ENCODE measurements at places on chromosomes 1 and 21.
A peak's percentile ranks its signal among the peaks of the same experiment; 100 is the strongest.

- DNase-seq = no peak
Measured at GRCh38 chr1:51733793-51734522, 117.1 kb downstream of the OSBPL9 start.

- DNase-seq = peak; percentile 28
Measured at GRCh38 chr1:62800825-62801306, 16.9 kb downstream of the ATG4C start.

DNA sequence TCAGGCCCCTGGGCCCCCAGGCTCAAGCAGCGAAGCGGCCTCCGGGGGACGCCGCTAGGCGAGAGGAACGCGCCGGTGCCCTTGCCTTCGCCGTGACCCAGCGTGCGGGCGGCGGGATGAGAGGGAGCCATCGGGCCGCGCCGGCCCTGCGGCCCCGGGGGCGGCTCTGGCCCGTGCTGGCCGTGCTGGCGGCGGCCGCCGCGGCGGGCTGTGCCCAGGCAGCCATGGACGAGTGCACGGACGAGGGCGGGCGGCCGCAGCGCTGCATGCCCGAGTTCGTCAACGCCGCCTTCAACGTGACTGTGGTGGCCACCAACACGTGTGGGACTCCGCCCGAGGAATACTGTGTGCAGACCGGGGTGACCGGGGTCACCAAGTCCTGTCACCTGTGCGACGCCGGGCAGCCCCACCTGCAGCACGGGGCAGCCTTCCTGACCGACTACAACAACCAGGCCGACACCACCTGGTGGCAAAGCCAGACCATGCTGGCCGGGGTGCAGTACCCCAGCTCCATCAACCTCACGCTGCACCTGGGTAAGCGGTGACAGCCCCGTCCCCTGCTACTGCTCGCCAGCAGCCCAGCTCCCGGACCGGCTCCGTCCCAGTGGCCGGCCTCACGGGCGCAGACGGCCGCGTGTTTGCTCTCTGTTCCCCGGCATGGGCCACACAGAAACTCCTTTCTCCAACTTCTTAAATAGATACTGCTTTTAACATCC lies 539 bp downstream of the LAMC1 start:
- DNase-seq = no peak

DNA sequence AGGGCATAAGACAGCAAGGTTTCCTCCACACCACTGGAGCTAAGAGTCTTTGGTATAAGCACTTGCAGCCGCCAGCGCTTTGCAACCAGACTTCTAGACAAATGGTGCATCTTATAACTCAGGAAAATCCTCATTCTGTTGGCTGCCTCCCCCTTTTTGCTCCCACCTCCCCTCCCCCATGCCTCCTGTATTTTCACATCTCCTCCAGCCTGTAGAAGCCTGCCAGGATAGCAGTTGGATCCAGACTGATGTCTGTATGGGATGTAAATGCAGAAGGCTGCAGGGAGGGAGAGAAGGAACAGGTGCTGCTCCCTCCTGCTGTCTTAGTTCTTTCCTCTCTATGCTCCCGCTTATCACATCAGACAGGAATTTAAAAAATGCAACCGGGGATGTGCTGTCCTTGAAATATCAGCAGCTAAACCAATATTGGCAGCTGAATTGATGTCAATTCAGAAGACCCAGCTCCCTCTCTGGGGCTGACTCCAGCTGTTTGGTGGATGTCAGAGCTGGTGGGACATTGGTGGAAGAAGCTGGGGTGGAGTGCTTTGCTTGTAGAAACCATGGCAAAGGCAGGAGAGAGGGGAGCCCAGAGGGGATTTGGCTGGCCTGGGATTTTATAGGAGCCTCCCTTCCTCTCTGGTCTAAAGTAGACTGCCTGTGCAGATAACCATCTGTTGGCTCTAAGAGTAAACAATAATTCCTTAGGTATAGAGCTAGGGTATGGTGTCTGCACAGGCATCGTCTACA lies 53.5 kb downstream of the NFASC start:
- no peak for DNase-seq

- no peak for DNase-seq
Measured at GRCh38 chr1:38047603-38048141, 1.1 kb upstream of the POU3F1 start.

- no peak for DNase-seq
Measured at GRCh38 chr1:97209381-97209957, 487.9 kb downstream of the PTBP2 start.

DNA sequence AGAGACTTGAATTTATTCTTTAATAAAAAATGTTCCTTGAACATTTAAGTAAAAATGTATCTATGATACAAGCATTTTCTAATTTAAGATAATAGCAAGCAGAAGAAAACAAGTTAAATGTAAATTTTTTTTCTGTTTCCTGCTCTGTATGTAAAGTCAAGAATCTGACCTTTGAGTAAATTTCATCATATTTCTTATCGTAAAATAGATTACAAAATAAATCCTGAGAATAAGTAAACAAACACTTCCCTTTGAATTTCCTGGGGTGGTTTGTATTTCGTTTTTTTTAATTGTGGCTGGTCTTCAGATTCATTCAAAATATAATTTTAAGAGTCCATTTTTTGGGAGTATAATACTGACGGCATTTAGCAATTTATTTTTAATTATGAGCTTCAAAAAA lies 77.6 kb downstream of the POU2F1 start:
- no peak for DNase-seq

GRCh38 chr1:9996624-9997582 lies at the start of gene RBP7:
TSS of gene RBP7 (plus strand) at chr1:9997228. CDS start at chr1:9997259, 31 bp downstream.
- DNase-seq = peak; percentile 2

DNA sequence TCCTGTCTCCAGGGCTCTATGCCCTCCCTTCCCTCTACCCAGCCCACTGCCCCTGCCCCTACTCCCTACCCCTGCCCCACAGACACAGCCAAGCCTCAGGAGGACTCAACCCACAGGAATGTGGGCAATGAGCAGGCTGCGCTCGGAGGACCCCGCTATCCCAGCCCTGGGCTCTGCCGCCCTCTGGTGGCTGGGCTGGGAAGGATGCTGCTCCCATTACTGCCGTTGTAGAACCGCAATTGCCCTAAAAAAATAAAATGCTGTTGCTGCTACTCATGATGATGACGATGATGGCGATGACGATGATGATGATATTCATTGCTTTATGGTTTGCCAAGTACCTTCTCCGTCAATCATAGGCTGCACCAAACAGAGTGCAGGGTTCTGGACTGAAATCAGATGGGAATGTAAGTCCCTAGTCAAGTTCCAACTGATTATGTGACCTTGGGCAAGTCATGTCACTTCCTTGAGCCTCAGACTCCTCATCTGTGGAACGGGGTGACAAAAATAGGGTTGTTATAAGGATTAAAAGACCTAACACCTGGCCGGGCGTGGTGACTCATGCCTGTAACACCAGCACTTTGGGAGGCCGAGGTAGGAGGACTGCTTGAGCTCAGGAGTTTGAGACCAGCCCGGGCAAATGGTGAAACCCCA lies 24.6 kb downstream of the ARHGEF19 start:
- peak; percentile 79 for DNase-seq

DNA sequence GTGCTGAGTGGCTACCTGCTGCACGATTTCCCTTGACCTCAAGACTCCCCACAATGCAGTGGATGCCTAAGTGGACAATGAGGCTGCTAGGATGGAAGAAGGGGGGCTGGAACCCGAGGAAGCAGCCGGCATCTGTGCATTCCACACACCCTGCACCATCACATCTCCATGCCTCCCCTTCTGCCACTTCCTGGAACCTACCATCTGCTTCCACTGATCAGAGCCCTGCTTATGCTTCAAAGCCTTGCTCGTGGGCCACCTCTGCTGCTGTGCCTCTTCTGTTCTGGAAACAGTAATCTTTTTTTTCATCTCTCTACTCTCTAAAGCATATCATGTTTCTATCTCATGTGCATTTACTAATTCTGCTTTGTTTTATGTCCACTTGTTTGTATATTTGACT lies 66.2 kb upstream of the WDR26 start:
- DNase-seq = no peak

- DNase-seq = no peak
Measured at GRCh38 chr1:91783423-91784170, 102.4 kb downstream of the TGFBR3 start.

GRCh38 chr1:27979151-27979858 lies 19.5 kb downstream of the XKR8 start:
- peak; percentile 70 for DNase-seq

DNA sequence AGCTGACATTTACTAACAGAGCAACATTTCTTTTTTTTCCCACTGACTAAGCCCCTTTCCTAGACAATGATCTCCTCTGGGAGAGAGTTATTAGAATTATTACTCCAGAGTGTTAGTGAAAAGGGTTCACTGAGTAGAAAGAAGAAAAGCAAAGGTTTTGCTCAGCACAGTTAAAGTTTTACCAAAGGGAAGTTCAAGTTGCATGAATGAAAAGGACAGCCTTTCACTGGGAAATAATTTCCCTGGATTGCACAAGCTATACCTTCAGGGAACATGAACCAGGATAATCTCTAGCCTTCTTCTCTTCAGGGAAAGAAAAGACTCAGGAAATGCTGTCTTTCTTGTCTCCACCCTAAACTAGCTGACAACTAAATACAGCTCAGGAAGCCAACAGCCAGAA lies 71.4 kb upstream of the ESRRG start:
- no peak for DNase-seq

DNA sequence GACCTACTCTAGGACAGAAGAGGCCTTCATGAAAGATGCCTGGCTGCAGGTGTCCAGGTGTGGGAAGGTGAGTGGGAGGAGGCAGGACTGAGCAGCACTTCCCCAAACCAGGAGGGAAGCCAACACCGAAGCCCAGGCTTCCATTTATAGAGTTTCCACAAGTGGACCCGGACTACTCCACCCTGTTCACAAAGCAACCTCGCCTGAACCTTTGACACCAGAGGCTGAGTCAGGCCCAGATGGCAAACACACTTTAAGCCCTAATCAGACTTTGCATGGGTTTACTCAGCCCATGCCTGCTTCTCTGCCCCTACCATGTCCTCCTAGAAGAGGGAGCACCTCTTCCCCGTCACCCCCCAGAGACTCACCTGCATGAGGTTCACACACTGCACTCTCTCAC lies 14.0 kb downstream of the PRR9 start:
- DNase-seq = no peak

GRCh38 chr1:172680244-172680643 lies 21.3 kb downstream of the FASLG start:
- DNase-seq = no peak

DNA sequence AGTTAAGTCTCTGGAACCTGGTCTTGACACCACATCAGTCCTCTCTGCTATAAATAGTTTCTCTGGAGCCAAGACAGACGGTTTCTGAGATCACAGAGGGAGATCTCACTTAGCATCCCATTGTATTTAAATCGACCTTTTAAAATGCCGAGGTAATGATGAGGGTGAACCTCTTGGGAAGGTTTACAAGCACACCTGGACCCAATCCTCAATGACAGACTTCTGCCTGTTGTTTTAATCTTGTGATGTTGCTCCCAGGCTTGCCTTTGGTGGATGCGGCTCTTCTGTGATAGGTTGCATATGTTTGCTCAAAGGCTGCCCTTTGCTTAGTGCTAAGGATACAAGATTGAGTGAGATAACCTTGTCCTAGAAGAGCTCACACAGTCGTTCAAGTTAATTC lies 104.6 kb upstream of the L1TD1 start:
- DNase-seq = no peak

- DNase-seq = no peak
Measured at GRCh38 chr1:223887747-223888418, 42.1 kb upstream of the TP53BP2 start.

- peak; percentile 54 for DNase-seq
Measured at GRCh38 chr1:25711555-25712298, 88.3 kb upstream of the SELENON start.

- DNase-seq = no peak
Measured at GRCh38 chr1:234899041-234899729, 229.5 kb downstream of the TOMM20 start.

GRCh38 chr1:40594187-40594531 lies 62.7 kb downstream of the ZNF684 start:
- no peak for DNase-seq

GRCh38 chr1:211148366-211148765 lies 14.4 kb upstream of the KCNH1 start:
- no peak for DNase-seq

DNA sequence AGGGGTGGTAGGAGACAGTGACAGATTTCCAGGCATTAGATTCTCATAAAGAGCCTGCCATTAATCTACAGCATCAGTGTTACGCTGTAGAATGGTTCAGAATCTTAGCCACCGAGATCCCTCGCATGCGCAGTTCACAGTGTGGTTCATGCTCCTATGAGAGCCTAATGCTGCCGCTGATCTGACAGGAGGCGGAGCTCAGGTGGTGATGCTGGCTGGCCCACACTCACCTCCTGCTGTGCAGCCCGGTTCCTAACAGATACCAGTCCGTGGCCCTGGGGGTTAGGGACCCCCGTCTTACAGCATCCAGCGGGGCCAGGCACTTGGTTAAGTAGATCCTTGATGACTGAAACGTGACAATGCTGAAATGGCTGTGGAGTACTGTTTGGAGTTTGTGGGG lies 163.6 kb upstream of the C1orf21 start:
- peak; percentile 13 for DNase-seq

DNA sequence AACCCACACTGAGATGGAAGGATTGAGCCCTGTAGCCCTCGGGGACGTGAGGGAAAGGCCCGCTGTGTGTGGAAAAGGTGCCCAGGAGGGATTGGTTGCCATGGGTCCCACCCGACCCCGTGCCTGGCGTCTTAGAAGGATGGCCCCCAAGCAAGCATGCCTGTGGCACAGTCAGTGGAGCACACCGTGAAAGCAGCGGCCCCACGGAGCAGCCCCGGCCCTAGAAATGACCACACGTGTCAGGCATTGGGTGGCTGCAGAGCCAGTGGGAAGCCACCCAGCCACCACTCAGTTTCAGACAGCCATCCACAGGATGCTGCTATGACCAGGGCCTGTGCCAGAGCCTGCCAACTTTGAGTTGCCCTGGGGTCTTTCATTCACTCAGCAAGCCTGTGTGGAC lies 13.3 kb upstream of the EPHA8 start:
- no peak for DNase-seq

GRCh38 chr1:216566641-216567205 lies 143.5 kb upstream of the USH2A start:
- DNase-seq = no peak

DNA sequence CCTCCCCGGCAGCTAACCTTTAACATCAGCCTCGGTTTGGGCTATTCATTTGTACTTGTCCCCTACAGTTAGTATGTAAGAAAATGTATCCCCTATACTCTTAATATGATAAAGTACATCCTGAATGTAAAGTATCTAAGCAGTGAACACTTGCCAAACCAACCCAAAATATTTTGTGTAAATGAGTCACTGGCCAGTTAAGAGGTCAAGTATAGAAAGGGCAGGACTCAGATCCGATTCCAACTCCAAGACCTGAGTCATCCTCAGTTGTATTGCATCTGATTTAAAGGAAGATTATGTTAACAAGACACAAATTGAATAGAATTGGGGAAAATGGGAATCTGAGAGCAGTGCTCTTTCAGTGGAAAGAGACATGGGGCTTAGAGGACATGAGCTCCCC lies 84.4 kb downstream of the CD58 start:
- no peak for DNase-seq

Measured in CD4-positive, alpha-beta T cell treated with Interleukin-17A for 1 hour (primary cell).